IPS DF 19.7 (cell line): ENCODE measurements at places on chromosomes 6 and 20.
A peak's percentile ranks its signal among the peaks of the same experiment; 100 is the strongest.

- DNase-seq, result no peak
These were observed 3.2 kb downstream of the SULF2 start for GRCh38 chr20:47782076-47782475.

DNA sequence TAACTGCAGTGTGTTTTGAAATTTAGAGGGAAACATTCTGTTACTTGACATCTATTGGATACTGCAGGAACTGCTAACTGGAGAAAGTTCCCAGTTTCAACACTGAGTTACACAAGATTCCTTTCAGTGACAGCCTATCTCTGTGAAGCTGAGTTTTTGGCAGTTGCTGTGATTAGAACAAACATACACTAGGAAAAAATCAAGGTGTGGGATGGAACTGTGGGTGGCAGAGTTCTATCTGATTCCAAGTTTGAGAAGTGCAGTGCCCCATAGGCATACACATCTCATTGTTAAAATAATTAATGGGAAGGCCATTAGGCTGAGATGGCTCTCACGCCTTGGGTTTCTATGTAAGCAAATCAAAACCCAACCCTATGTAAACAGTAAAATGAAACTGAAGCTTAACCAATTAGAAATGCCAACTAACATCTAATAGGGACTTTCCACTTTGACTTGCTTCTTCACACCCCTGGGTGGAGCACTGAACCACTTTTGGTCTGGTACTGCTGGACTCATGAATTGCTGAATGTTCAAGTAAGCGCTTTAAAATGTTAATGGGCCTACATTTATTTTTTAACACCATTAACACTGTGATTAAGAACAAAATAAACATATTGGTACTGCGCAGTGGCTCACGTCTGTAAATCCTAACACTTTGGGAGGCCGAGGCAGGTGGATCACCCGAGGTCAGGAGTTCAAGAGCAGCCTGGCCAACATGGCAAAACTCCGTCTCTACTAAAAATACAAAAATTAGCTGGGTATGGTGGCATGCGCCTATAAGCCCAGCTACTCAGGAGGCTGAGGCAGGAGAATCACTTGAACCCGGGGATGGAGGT lies 55.2 kb upstream of the TBC1D7 start:
- no peak for DNase-seq

DNA sequence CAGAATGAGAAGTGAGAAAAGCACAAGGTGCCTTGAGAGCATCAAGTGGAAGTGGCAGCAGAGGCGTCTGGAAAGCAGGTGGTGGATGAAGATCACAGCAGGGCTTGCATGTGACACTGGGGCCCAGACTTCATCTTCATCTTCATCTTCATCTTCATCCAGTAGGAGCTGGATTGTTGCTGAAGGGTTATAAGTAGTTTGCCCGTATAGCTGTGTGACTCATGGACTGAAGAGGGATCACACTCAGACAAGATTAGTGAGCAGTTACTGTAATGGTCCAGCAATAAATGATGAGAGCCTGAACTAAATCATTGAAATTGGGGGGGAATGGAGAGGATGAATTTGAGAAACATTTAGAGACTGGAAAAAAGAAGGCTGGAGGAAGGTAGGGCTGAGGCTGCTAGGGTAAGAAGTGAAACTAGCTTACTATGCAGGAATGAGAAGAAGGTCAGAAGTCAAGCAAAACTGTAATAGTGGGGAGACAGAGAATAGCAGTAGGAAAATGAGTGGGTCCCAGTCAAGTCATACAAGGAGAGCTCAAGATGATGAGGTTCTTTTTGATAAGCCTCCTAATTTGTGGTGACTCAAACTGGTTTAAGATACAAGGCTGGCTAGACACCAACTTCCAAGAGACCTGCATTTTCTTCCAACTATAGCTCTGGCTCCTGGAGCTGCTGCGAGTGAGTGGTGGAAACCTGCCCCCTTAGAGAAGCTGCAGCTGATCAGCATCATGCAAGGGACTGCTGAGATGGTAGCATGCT lies 92.3 kb upstream of the BEND6 start:
- no peak for DNase-seq

DNA sequence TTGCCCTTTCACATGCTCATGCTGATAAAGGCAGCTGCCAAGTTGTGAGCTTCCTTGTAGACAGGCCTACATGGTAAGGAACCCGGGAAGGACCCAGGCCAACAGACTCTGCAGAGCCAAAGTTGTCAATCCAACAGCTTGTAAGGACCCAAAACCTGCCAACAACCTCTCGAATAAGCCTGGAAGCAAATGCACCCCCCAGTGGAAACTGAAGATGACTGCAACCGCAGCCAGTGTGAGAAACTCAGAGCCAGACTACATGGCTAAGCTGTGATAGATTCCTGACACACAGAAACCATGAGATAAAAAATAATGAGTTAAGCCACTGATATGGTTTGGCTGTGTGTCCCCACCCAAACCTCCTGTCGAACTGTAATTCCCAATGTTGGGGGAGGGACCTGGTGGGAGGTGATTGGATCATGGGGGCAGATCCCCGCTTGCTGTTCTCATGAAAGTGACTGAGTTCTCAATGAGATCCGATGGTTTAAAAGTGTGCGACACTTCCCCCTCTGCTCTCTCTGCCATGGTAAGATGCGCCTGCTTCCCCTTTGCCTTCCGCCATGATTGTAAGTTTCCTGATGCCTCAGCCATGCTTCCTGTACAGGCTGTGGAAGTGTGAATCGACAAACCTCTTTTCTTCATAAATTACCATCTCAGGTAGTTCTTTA lies 18.8 kb upstream of the CLPSL2 start:
- peak; percentile 78 for DNase-seq

DNA sequence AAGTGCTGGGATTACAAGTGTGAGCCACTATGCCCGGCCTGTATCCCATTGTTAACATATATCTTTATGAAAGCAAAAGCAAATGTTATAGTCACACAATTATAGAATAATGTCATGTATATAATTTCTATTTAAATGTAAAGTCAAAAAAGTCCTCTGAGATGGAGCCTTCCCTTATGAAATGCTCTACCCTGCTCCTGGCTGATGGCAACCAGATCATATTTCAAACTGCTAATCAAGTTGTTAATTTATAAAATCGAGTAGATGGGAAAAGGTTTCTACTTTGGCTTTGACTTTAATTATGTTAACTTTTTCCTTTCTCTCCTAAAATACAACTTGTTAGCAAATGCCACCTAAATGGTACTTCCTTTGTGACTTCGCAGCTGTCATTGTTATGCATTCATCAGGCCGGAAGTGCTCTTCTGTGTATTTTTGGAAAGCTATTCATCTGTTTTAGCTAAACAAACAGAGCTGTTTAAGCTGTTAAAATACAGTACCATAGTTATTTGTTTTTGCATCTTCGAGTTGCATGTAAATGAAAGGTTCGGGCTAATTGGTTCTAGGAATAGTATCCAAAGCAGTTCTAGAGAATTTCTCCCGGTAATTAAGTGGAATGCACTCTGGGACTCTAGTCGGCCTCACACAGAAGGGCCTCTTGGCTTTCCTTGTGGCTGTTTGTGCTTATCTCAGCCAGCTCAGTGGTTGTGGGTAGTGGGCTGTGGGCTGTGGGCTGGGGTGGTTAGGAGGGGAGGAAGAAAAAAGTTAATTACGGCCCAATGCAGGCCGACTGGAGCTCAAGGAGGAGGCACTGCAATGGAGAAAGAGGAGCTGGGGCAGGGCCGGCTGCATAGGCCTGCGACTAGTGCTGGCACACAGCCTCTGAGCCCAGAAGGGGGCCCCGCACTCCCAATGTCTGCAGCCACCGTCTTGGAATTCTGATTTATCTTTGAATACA lies 34.8 kb downstream of the SLC35D3 start:
- peak; percentile 89 for DNase-seq

GRCh38 chr6:139640448-139640847 lies 266.0 kb upstream of the CITED2 start:
- no peak for DNase-seq

DNA sequence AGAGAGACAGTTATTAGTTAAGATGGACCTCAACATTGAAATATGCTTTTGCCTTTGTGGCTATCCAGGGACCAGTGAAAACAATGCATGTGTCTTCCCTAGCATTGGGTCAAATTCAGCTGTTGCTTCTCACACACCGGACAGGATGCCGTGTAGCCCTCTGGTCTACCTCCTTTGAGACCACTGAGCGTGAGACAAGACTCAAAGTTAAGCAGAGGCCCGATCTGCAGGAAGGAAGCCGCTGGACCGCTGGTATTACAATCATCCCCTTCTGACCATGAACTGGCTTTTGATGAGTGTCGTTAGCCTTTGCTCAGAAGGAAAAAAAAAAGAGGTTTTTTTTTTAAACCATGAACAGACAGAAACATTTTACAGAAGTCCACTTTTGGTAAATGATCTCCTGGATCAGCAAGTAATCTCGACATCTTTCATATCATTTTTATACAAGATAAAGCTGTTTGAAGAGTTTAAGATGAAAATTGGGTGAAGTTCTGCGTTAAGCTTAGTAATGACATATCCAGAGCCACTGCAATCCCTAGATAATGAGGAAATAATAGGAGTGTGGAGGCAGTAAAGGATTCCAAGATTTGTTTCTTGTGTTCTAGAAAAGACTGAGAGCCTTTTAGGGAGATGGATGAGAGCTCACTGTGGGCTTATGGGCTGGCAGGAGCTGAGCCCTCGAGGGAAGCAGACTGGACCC lies 622.8 kb downstream of the QKI start:
- DNase-seq, result no peak

GRCh38 chr20:17772005-17772343 lies 72.2 kb downstream of the BANF2 start:
- DNase-seq, result no peak

GRCh38 chr6:8659404-8660189 lies 224.3 kb upstream of the SLC35B3 start:
- no peak for DNase-seq

- no peak for DNase-seq
These were observed 27.9 kb downstream of the MANBAL start for GRCh38 chr20:37317316-37317715.

DNA sequence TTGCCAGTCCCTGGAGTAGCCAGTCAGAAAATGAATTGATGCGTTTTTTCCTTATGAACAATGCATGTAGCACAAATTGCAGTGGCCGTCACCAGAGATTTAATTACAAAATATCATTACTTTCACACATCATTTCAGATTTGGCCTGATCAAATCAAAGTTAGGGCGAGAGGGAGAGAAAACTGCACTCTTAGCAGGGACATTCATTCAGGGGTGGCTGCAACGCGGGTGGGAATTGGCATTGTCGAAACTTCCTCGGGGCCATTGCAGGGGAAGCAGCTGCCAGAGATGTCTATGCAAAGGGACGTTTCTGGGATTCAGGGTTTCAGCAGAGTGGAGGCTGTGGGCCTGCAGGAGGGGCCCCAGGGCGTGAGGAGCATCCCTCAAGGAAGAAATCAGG lies 76.5 kb upstream of the TOP1 start:
- no peak for DNase-seq

DNA sequence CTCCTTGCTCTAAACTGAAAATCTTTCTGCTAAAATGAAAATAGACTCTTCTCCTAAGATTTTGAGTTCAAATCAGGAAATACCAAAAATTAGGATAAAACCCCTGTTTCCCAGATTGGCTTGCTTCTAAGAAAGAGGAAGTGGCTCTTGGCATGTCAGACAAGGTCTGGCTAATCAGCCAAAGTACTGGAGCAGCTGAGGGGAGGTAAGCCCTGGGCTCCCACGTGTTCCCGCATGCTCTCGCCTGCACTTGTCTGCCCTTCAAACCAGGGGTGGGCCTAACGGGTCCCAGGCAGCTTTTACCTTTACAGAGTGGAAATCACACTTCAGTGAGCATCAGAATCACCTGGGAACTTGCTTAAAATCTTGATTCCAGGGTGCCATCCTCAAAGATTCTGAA lies 43.2 kb upstream of the GABRR1 start:
- DNase-seq, result no peak

DNA sequence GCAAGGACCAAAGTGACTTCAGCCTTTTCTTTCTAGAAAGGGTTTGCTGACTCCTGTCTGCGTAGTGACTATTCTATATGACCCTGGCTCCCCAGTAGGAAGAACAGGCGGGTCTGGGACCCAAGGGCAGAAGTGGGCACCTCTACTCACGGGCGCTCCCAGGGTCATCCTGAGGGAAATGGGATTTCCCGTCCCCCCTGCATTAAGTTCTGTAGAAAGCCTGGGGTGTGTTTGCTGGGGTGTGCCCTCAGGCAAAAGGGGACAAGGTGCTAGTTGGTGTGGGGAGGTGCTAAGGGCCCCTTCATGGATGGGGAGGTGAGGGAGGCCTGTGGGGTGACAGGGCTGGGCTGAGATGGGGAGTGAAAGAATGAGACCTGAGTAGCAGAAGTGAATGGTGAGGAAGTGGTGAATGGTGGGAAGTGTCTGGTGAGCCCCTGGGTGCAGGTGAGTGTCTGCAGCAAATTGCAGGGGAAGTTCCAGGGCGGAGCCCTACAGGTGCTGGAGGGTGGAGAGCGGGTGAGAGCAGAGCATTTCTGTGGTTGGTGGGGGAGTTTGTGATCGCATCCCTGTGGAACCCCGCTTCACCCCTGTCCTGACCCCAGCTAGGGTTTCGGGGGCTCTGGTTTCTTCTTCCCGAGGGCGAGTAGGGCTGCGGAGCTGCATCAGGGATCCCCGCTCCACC lies 21.1 kb downstream of the RAET1L start:
- DNase-seq, result no peak

DNA sequence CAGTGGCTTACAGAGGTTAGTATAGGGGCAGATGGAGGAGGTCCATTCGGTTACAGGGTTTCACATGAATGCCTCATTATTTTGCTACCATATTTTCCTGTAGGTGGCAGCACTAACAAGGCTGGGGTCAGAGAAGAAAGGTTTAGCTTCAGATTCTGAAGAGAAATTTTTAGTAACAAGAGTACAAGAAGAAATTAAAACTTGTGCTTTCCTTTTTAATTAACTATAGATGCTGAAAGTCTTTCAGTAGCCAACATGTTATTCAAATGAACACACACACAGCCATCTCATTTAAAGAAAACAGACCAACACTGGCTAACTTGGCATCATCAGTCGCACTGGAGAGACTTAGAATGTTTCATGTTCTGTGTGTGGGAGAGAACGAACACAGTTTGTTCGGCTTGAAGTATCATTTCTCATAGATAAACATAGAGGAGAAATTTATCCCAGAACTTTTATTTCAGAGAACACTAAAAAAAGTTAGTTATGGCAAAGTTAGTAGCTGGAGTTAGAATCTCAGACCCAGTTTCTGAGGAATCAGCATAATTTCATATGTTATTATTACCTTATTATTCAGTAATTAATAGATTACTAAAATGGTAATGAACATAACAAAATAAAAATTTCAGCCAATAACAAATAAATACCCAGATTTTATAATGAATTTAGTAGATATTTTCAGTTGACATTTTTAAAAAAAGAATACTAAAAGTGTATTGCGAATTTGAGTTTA lies 314.0 kb upstream of the RSPO3 start:
- DNase-seq, result no peak

- DNase-seq, result no peak
These were observed 121.6 kb upstream of the PMEPA1 start for GRCh38 chr20:57831326-57831992.

- no peak for DNase-seq
These were observed 77.3 kb downstream of the GRM4 start for GRCh38 chr6:34068462-34069044.

- DNase-seq, result no peak
These were observed 48.6 kb downstream of the TPD52L1 start for GRCh38 chr6:125201961-125202729.
